ENCODE measurements at places on chromosomes 3 and 15.

DNA sequence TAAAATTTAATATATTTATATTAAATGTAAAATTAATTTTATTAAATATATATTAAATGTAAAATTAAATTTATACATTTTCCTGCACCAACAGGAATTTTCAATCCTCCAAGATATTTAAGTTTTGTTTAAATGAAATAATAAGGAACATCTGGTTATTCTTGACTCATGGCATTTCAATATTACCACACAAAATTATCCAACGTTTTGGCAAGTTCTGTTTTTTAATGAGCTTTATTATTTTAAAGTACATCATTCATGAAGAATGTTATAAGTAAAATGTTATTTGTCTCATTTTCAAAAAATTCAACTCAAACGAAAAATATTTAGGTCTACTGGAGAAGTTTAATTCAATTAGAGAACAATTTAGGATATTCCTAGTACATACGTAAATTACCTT is 811.4 kb downstream of the NAALADL2 start:
- DNase-seq, result peak; percentile 71

- DNase-seq, result no peak
These were observed 12.7 kb downstream of the GRM2 start for GRCh38 chr3:51719410-51720025.

DNA sequence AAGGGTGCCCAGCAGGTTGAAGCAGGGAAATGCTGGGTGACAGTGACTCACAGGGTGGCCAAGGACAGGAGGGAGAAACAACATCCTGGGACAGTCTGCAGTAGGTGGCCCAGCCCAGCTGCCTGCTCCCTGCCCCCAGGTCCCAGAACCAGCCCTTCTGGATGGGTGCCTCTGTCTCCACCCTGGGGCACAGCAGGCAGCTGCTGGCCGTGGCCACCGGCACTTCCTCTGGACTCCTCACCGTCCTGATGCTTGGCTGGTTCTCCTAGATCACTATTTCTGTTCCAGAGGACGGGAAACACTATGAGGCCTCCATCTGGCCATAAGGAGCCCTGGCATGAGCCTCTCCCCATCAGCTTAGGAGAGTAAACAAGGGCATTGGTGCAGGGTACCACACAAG is 258.9 kb downstream of the XXYLT1 start:
- no peak for DNase-seq

DNA sequence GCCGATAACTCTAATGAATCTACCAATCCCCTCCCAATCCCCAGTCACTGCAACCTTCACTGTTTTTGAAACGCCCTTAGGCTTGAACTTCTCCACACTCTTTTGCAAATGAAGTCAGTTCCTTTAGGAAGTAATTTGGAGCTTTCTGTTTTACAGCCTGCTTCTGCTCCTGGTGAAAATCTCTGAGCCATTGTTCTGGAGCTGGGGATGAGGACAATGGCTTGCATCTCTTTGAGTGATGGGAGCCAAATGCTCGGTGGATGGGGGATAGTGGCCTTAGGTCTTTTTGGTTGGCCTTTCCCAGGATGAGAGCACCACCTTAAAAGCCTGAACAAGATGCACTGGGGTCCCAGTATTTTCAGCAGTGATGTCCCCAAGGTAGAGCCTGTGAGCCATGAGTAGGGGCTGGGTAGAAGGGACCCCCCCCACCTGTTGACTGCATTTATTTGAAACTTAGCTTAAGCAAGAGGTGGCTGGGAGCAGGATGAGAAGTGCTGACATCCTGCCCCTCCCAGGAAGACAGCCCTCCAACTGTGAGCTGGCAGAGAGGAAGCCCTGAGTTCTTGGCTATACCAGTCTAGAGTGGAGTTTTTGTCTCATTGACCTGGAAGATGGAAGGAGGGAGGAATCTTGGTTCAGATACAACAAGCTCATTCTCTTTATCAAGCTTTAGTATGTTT is 7.6 kb upstream of the MYO5C start:
- no peak for DNase-seq

GRCh38 chr3:197256836-197257444 is 41.5 kb downstream of the DLG1 start:
- DNase-seq, result peak; percentile 55
